ENCODE measurements at places on chromosomes 6 and 20. TPM values are rescaled to one million over a fixed set of nuclear protein-coding genes. Genes with fewer than 3 reads are reported as not detected.

GHRH gene
- total RNA-seq: not detected

CST1 gene
- not detected for total RNA-seq

TMEM74B gene
- 0.36 TPM for total RNA-seq

KIAA1755 gene
- total RNA-seq: not detected

GRIK2 gene
- not detected for total RNA-seq

GID8 gene
- total RNA-seq: 52.5 TPM

SAMD5 gene
- total RNA-seq: not detected

MUC21 gene
- not detected for total RNA-seq

LTA gene
- total RNA-seq: 1,021 TPM

MICB gene
- 36.1 TPM for total RNA-seq

MTO1 gene
- total RNA-seq: 33.3 TPM

VWA7 gene
- 2.9 TPM for total RNA-seq

NEURL2 gene
- total RNA-seq: 1.9 TPM

EYS gene
- not detected for total RNA-seq

AVP gene
- not detected for total RNA-seq

FKBP5 gene
- total RNA-seq: 62.4 TPM

C6orf58 gene
- 0.16 TPM for total RNA-seq

RGS17 gene
- not detected for total RNA-seq

SEC63 gene
- 90.7 TPM for total RNA-seq

ENPP4 gene
- 5.9 TPM for total RNA-seq

RAB44 gene
- 0.10 TPM for total RNA-seq

RBM24 gene
- total RNA-seq: not detected

ADAM33 gene
- not detected for total RNA-seq

WFDC8 gene
- not detected for total RNA-seq

SMOC2 gene
- not detected for total RNA-seq

SLC35D3 gene
- not detected for total RNA-seq

GFRAL gene
- not detected for total RNA-seq

SLA2 gene
- total RNA-seq: 62.0 TPM

BACH2 gene
- 68.1 TPM for total RNA-seq

SMLR1 gene
- total RNA-seq: not detected

DNAAF9 gene
- total RNA-seq: 0.98 TPM

SLC2A10 gene
- total RNA-seq: not detected

NPEPL1 gene
- total RNA-seq: 20.6 TPM

CST2 gene
- total RNA-seq: not detected

SNTA1 gene
- 0.76 TPM for total RNA-seq

SLC32A1 gene
- not detected for total RNA-seq

C20orf202 gene
- not detected for total RNA-seq

EPB41L1 gene
- 0.23 TPM for total RNA-seq

PRSS35 gene
- not detected for total RNA-seq

SGK1 gene
- 50.2 TPM for total RNA-seq

CENPQ gene
- 18.7 TPM for total RNA-seq

RNF39 gene
- total RNA-seq: not detected

NKX2-2 gene
- not detected for total RNA-seq

STAU1 gene
- total RNA-seq: 70.7 TPM

CASS4 gene
- total RNA-seq: 6.7 TPM

PDE10A gene
- total RNA-seq: not detected

MMP24OS gene
- 25.0 TPM for total RNA-seq

TGM3 gene
- total RNA-seq: not detected

ZBTB9 gene
- 17.0 TPM for total RNA-seq

TRIM31 gene
- total RNA-seq: not detected

SIRPB2 gene
- total RNA-seq: not detected

SPATS1 gene
- total RNA-seq: not detected

ZFP57 gene
- 2.7 TPM for total RNA-seq

OR12D2 gene
- total RNA-seq: not detected

Data from activated T-helper 1 cell treated with anti-CD3 and anti-CD28 coated beads, Interleukin-12 subunit alpha, Interleukin-12 subunit beta, Interleukin-2, Interleukin-4 antibody, amounts not matched to agents 30 ng/mL and 10 ng/mL and 1 ng/mL, durations not matched to agents 14 hours and 24 hours and 36 hours (primary cell).